Cardiac septum (tissue), 1 donor: ENCODE measurements at places on chromosomes 1 and 21.

DNA sequence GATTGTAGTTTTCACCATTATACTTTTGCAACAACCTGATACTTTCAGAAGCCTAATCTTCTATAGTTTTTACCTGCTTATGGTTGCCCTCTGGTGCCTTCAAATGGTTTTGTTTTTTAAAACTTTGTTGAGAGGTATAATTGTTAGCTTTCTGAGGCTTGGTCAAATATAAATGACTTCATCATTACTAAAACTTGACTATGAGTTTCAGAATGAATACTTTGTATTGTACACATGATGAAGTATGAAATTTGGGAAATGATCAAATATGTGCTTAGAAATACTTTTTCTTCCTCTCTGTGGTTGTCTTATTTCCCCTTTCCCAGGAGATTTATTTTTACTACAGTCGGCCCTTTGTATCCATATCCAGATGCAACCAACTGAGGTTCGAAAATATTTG is 151.8 kb upstream of the B3GALT2 start:
- DNase-seq = no peak

DNA sequence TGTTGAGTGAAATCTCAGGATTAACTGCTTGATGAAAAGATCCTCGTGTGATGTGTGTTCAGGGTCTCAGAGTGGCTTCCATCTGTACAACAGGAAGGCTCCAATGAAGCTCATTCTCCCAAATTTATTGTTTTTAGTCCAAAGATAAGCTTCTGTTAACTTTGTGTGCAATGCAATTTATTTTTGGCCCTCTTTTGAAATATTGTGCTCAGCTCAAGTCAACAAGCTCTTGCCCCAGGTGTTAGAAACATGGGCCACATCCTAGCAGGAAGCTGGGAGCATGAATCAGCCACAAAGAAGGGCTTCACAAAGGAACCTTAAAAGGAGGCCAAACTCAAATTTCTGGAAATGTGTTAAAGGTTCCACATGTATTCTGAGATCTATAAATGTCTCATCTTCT is 135.7 kb downstream of the PCP4 start:
- no peak for DNase-seq

- DNase-seq = no peak
Observed at GRCh38 chr1:30612536-30613065, 110.8 kb downstream of the MATN1 start.

- DNase-seq = no peak
Observed at GRCh38 chr1:13583595-13583965, at the start of gene PDPN. PDPN (plus strand) TSS chr1:13583832; CDS start chr1:13584034, 202 bp downstream.
